ENCODE measurements at places on chromosomes 2 and 18.

- DNase-seq: no peak
Measured at GRCh38 chr18:46820863-46821262, 64.0 kb upstream of the ST8SIA5 start.

GRCh38 chr18:36484591-36484990 lies 187.1 kb downstream of the FHOD3 start:
- DNase-seq: no peak

DNA sequence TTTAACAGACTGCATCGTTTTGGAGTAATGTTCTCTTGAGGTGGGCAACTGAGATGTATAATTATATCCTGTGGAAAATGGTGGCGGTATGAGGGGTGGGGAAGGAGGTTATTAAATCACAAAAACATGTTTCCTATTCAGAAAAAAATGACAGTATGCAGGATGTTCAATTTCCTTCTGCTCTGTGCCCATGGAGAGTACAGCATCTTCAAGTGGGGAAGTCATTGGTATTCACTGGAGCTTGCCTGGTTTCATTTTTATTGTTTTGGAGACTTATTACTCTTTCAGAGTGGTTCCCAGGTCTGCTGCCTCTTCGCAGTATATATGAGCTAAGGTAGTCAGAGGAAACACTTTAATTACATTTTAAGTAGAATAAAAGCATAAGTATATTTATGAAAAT lies 318.8 kb upstream of the RAB12 start:
- DNase-seq: no peak

DNA sequence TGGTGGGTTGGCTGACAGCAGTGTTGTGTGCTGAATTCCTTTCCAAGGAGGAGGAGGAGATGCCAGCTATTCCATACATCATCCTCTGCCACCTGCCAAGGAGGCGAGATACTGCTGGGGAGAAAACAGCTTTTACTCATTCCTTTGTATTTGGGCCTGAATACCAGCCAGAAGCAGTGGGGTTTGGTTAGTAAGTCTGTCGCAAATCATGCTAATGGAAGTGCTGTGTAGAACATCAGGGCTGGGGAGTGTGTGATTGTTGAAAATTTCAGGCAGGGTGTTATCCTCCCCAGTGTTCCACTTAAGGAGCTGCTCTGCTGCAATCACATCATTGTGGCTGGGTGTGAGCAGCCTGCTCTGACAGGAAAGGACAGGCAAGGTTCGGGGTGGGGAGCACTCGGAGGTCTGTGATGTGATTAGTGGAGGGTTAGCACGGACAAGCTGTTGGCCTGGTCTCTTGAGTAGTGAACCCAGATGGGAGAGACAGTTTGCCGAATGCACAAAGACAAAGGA lies 128.2 kb upstream of the DLX2 start:
- DNase-seq: no peak

DNA sequence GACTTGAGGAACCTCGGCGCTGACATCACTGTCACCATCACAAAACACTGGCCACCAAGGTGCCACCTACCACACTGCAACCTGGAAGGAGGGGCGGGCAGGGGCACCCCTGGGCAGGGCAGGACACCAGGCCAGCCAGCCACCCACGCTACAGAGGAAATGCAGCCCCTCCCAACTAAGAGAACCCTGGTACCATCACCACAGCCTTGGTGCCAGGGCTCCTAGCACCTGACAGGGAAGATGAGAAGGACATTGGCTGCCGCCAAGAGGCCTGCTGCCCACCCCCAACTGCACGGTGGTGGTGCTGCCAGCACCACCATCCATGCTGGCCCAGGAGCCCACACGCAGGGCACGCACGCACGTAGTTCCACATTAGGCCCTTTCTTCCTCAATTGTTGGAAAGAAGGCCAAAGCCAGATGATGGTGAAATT lies 88.7 kb downstream of the HDAC4 start:
- DNase-seq: no peak

Measured in fibroblast of skin of right quadriceps (primary cell).